ENCODE measurements at places on chromosomes 1 and 21. TPM values are rescaled to one million over a fixed set of nuclear protein-coding genes. Genes with fewer than 3 reads are reported as not detected.

Gene NRIP1
- 66.3 TPM for polyA plus RNA-seq

Gene NPPA
- polyA plus RNA-seq = 0.22 TPM

Gene YTHDF2
- polyA plus RNA-seq = 98.8 TPM

Gene KRTAP24-1
- polyA plus RNA-seq = not detected

Gene CHODL
- 38.5 TPM for polyA plus RNA-seq

Gene CBR3
- polyA plus RNA-seq = 1.2 TPM

Gene ETV3L
- not detected for polyA plus RNA-seq
